ENCODE measurements at places on chromosomes 16 and 17. TPM values are rescaled to one million over a fixed set of nuclear protein-coding genes. Genes with fewer than 3 reads are reported as not detected.

Gene GRB7
- 8.0 TPM for total RNA-seq

DNA sequence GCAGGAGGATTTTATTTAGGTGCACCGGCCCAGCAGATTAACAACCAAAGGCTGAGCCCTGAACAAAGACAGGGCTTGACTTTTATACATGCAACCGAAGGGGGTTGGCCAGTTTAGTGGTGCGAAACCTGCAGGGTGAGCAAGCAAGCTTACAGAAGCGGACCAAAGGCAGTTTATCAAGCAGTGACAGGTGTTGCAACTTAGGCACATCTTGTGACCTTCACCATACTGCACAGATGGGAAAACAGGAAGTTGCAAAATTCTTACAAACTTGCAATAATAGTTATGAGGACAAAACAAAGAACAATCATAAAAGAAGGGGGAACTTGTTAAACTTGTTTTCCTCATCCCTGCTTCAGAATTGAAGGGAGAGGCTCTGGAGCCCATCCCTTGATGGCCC, 1265.1 kb downstream of the CDH8 start:
- no peaks in the 10 kb centered on the region for H3K4me1 ChIP-seq
- H3K27ac ChIP-seq = no peak overlapping the region
- no peaks in the 10 kb centered on the region for H3K36me3 ChIP-seq
- H3K27me3 ChIP-seq = no peaks in the 10 kb centered on the region
- no peak for DNase-seq

DNA sequence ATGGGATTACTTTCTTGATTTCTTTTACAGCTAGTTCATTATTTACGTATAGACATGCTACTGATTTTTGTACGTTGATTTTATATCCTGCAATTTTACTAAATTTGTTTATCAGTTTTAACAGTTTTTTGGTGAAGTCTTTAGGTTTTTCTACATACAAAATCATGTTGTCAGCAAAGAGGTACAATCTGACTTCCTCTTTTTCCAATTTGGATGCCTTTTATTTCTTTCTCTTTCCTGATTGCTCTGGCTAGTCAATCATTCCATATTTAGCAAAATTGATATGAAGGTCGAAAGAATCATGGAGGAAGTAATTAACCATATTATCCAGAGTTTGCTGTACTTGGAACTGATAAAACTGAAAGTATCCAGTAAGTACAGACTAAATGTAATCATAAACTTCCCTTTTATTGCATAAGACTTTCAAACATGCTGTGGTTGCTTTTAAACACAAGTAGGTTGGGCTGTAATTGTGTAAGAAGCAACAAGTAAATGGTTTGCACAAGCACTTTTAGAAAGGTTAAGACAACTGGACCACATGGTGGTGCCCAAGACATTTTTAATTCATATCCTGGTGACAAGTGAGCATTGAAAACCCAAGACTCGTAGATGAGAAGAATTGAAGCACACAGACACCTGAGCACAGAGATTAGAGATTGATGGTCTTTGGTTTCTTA, 8.4 kb downstream of the GDE1 start:
- H3K27ac ChIP-seq = no peak overlapping the region
- H3K4me1 ChIP-seq = no peaks in the 10 kb centered on the region
- H3K4me3 ChIP-seq = no peak overlapping the region
- no peaks in the 10 kb centered on the region for H3K27me3 ChIP-seq
- no peak for DNase-seq

GRCh38 chr17:17853811-17854447, 17.1 kb upstream of the SREBF1 start:
- no peaks in the 10 kb centered on the region for H3K36me3 ChIP-seq
- peaks cover 56% of the 10 kb centered on the region for H3K4me1 ChIP-seq
- H3K27ac ChIP-seq = no peak overlapping the region
- no peaks in the 10 kb centered on the region for H3K27me3 ChIP-seq
- H3K4me3 ChIP-seq = no peak overlapping the region

- DNase-seq = no peak
- no peaks in the 10 kb centered on the region for H3K36me3 ChIP-seq
- H3K4me1 ChIP-seq = no peaks in the 10 kb centered on the region
- no peak overlapping the region for H3K4me3 ChIP-seq
- no peaks in the 10 kb centered on the region for H3K27me3 ChIP-seq
- H3K27ac ChIP-seq = no peak overlapping the region
These were observed 808.3 kb upstream of the EEF2KMT start for GRCh38 chr16:5905935-5906334.

- DNase-seq = peak; percentile 94
- H3K27ac ChIP-seq = no peak overlapping the region
- H3K4me3 ChIP-seq = peak overlapping the region; percentile 88
- peaks cover 70% of the 10 kb centered on the region for H3K27me3 ChIP-seq
These were observed 1.2 kb downstream of the NGFR start for GRCh38 chr17:49496183-49496866.

DNA sequence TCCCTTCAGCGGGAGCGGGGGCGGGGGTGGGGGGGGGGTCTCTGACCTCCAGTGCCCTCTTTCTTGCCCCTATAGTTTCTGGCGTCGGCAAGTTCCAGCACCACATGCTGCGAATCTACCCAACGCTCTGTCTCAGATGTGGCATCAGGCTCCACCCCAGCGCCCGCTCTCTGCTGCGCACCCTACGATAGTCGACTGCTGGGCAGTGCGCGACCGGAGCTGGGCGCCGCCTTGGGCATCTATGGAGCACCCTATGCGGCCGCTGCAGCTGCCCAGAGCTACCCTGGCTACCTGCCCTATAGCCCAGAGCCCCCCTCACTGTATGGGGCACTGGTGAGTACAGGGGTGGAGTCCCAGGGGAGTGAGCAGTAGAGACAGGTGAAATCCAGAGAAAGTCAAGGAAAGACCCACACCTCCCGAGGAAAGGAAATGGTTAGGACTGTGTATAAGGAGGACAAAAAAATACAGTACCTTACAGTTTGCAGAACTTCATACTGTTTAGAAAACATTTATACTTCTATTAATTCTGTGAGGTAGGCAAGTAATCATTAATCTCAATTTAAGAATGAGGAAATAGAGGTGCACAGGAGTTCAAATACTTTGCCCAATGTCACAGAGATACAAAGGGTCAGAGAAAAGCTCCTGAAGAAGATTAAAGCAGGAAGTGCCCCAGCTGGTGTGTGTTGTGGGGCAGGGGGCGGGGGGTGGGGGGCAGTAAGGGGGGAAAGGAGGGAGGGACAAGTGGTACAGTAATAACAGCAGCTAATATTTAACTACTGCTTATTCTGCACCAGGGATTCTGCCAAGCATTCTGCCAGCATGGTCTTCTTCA, 2.5 kb downstream of the IRX6 start:
- H3K4me1 ChIP-seq = peaks cover 31% of the 10 kb centered on the region
- H3K36me3 ChIP-seq = no peaks in the 10 kb centered on the region
- peak; percentile 22 for DNase-seq
- peaks cover 100% of the 10 kb centered on the region for H3K27me3 ChIP-seq
- H3K27ac ChIP-seq = no peak overlapping the region
- H3K4me3 ChIP-seq = no peak overlapping the region

DNA sequence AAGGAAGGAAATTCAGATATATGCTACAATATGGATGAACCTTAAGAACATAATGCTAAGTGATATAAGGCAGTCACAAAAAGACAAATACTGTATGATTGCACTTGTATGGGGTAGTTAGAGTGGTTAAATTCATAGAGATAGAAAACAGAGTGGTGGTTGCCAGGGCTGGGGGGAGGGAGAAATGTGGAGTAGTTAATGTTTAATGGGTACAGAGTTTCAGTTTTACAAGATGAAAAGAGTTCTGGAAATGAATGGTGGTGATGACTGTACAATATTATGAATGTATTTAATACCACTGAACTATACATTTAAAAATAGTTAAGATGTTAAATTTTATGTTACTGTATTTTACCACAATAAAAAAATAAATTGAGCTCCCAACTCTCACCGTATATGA, 157.9 kb downstream of the TOX3 start:
- no peaks in the 10 kb centered on the region for H3K36me3 ChIP-seq
- no peak for DNase-seq
- no peaks in the 10 kb centered on the region for H3K27me3 ChIP-seq
- H3K4me3 ChIP-seq = no peak overlapping the region
- H3K4me1 ChIP-seq = no peaks in the 10 kb centered on the region

All from neural progenitor cell (in vitro differentiated cells).